ENCODE measurements at places on chromosomes 2 and 18.
A peak's percentile ranks its signal among the peaks of the same experiment; 100 is the strongest.

- DNase-seq = no peak
Observed at GRCh38 chr2:109342930-109343329, 213.9 kb downstream of the SH3RF3 start.

- DNase-seq = peak; percentile 5
Observed at GRCh38 chr2:208466151-208466919, 59.7 kb downstream of the PTH2R start.

DNA sequence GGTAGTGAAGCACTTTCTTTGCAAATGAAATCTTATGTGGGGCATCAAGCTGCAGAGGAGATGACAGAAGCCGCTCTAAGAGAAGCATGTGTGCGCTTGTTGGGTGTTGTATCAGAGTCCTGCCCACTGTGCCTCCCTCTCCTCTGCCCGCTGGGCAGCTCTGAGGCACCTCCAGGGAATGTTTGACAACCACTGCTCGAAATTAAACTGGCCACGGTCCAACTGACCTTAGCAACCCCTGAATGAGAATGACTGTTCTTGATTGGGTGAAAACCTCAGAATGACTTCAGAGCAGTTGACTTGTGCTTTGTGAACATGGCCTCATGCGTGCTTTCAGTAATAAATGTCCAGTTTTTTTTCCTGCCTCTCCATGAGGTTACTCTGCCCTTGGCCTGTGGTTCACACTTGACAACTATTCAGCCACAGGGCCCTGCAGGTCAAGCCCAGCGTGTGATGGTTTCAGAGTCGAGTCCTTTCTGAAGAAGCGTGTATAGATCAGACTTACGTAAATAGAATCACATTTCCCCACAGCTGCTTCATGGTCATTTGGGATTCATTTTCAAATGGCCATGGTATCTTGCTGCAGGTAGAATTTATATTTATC, 94.9 kb downstream of the SLC4A3 start:
- no peak for DNase-seq

DNA sequence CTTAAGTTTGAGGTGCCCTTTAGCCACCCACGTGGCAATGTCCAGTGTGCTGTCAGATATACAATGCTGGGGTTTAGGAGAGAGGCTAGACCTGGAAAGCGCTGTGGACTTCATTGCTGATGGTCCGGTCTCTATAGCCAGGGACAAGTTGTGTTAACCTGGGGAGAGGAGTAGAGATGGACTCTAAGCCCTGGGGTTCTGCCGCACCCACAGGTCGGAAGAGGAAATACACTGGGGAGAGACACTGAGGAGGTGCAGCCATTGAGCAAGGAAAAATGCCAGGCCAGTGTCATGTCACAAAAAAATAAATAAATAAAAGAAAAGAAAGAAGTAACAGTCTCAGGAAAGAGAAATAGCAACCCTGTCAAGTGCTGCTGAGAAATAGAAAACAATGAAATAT, 106.9 kb upstream of the CBLN2 start:
- no peak for DNase-seq

DNA sequence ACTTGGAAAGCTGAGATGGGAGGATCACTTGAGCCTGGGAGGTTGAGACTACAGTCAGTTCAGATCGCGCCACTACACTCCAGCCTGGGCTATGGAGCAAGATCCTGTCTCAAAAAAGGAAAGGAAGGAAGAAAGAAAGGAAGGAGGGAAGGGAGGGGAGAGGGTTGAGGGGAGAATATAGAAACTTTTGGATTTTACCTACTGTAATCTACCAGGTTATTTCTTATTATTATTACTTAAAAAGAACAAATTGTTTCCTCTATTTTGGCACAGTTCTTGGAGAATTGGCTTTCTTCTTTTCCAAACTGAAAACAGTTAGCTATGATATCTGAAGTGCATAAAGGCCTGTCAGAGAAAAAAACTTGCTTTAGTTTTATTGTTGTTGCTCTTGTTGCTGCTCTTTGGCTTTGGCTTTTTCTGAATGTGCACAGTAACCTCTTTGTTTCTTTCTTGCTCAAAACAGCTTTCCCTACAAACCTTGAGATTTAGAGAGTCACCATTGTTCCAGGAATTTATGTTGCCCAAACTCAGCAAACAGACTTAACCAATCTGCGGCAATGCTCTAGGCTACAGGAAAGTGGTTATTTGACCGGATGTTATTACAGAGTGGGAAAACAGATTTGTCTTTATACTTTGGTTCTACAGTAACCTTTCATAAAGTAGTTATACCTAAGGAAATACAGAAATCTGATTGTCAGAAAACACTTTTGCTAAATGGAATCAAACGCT, 214.9 kb downstream of the XIRP2 start:
- DNase-seq = no peak

GRCh38 chr2:16037808-16038457, 97.6 kb downstream of the MYCN start:
- DNase-seq = no peak

DNA sequence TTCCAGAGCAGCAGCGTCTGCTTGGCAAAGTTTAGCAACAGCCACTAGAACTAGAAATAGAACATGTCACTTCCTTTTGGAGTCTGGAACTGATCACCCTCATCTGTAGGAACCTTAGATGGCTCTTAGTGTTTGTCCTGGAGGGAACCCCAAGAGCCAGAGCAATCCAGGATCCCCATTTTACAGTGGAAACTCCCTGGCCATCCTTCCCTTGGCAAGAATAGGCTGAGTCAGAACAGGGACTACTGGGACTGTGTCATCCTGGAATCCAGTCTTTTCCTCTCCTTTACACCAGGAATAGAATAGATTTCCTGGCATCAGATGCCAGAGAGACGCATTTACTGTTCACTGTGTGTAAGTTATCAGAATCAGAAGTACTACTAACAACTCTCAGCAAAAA, 33.2 kb upstream of the GRHL1 start:
- no peak for DNase-seq
